ENCODE measurements at places on chromosomes 7 and 10.

GRCh38 chr10:124640538-124641231 lies 103.5 kb downstream of the FAM53B start:
- no peak for DNase-seq

DNA sequence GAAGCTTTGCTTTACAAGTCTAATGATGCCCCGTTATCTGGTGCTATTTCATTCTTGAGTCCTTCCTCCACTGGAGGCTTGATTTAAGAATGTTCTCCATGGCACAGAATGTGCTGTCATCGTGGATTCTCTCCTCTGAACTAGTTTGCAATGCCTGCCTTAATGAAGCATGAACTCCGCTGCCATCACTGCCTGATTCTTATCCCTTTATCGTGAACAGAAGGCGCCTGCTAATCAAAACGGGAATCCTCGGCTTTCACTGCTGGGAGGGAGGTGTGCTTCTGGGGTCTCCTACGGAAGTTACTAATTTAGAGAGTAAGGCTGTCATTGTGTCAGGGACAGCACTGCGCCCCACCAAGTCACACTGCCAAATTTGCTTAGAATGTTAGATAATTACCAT lies 56.2 kb downstream of the ITGB1 start:
- DNase-seq = no peak

DNA sequence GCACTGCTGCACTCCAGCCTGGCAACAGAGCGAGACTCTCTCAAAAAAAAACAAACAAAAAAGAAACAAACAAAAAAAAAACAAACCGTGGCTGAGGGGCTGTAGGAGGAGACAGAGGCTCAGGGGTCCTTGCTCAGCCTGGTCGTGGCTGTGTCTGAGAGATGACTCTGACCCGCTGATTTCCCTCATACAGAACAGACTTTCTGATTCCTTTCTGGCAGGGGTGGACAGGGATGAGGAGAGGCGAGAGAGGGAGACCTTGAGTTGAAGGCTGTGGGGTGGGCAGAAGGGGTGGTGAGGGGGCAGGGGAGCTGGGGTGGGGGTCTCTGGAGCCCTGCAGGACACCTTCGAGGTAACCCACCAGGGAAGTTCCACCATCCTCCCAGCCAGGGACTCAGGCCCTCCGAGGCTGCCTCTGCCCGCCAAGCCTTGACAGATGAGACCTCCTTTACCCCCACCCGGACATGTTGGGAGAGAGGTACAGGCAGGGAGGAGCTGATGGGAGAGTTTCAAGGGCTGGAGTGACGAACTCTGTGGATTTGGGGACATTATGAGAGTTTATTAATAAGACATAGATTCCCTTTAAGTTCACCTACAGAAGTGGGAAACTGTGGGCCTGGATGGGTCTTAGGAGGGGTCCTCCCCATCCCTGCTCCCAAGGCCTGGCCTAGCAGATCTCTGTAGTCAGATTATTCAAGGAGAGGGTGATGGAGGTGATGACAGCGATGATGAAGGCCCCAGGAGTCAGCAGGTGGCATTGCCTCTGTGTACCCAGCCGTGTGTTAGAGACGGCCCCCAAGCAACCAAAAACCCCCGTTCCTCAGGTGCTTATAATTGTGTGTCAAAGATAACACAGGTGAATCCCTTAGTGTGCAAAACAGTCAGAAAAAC lies 2.0 kb downstream of the MUC12 start:
- no peak for DNase-seq

DNA sequence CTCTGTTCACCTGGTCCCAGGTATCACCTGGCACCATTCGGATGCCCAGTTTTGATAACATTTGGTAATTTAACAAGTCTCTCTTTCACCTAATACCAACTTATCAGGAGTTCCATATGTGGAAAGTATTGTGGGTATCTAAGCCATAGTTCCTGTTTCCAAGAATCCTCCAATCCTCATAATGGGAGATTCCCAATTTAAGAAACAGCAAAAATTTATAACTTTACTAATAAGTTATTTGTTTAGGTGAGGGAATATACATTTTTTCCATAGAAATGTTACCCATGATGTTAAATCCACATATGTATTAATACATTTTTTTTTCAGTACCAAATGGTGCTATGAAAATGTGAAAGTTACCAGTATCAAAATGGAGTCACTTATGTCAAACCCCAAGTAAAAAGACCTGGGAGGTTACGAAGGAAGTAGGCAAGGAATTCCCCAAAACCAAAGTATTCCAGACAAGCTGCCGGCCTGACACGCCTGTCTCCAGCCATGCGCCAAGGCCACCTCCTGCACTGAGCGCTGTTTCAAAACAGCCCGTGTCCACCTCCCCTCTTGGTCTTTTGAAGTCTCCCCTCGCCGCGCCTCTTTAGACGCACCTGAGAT lies 44.8 kb downstream of the PRKCQ start:
- DNase-seq = no peak

DNA sequence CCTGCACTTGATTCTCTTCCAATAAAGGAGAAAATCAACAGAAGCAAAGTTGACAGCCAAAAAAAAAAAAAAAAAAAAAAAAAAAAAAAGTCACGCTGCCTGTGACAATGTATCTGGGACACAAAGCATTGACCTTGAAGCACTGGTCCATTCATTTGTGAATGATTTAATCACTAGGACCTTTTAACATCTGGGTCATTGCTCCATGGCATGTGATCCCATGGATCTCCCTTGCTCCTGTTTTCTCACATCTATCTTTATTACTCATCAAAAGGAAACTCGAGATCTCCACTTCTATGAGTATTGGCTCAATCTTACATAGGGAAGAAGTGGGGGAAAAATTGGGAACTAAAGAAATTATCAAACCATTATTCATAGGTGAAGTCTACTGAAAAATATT lies 89.6 kb upstream of the SMIM30 start:
- no peak for DNase-seq

DNA sequence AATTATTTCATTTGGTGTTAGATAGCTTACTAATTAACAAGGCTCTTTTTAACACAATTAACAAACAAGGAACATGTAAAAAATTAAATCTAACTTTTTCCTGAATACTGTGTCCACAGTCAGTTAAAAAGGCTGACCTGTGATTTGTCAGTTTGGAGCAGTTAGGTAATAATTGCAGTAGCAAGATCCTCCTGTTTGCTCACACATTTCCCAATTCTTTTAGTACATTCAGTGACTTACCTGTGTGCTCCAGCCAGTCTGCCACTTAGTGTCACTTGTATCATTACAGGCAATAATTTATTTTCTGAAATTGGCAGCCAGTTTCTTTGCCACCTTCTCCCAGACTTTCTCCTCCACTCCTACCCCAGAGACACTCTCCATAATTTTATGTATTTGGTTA lies 66.8 kb downstream of the LHFPL3 start:
- no peak for DNase-seq

DNA sequence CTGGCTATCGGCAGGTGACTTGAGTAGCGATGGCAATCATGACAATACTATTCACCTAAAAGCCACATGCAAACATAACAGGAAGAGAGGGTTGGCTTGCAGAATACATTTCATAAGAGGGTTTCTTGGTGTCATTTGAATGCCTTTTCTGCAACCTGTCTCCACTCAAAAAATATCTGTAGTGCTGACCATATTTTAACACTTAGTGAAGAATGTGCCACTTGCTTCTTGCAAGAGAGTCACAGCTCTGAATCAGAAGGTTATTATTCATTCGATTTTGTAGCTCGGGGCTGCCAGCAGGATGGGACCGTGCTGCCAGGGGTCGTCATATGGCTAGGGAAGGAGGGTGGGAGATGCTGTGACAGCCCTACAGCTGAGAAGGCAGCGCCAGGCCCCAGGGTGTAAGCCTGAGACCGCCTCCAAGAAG lies 152.0 kb upstream of the PITRM1 start:
- no peak for DNase-seq

DNA sequence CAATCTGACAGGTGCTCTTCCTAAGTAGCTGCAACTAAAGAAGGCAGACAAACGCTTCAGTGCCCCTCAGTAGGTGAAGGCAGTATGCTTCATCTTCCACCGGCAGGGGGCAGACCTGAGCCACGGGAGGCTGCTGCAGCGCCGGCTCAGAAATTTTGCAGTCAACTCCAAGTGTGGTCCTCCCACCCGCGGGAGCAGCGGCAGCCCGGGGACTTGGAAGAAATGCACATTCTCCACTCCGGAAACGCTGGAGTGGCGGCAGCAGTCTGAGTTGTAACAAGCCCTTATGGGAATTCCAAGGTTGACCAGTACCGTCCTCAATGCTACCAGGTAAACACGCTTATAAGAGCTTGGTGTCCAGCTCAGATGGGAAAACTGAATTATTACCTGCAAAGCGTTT lies 3.4 kb downstream of the IGFBP3 start:
- no peak for DNase-seq

- DNase-seq = no peak
Observed at GRCh38 chr7:47586925-47587324, 5.0 kb upstream of the TNS3 start.

GRCh38 chr10:73970845-73971244 lies 27.1 kb upstream of the VCL start:
- no peak for DNase-seq

DNA sequence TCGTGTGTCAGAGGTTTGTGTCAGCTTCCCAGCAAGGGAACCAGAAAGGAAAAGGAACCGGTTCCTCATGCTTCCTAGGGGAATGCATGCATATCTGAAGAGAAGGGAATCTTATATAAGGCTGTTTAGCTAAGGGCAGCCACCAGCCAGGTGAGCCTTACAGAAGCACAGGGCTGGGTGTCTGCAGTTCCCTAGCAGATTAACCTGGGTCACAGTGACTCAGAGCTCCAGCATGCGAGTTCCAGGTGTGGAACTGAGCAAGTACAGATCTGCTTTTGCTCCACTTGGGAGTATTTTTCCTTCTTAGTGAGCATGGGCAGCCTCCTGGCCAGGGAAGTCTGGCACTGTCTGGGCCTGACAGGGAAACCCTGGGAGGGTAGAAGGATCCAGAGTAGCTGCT lies 957 bp upstream of the ANKRD2 start:
- no peak for DNase-seq

DNA sequence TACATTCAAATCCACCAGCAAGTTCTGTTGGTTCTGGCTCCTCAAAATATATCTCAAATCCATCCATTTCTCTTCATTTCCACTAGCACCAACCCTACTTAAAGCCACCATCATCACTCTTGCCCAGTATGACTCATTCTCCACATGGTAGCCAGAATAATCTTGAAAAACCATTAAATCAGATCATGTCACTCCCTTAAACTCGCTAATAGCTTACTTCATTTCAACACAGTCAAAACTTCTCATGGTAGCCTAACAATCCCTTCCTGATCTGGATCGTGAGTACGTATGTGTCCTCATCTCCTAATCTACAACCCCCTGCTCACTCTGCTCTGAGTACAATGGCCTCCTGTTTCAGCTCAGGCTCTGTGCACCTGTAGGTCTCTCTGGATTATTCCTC lies 8.7 kb downstream of the EPC1 start:
- no peak for DNase-seq

GRCh38 chr10:6204341-6205191 lies 1.8 kb downstream of the PFKFB3 start:
- DNase-seq = no peak

GRCh38 chr10:113309791-113310190 lies 243.1 kb upstream of the HABP2 start:
- peak; percentile 67 for DNase-seq

DNA sequence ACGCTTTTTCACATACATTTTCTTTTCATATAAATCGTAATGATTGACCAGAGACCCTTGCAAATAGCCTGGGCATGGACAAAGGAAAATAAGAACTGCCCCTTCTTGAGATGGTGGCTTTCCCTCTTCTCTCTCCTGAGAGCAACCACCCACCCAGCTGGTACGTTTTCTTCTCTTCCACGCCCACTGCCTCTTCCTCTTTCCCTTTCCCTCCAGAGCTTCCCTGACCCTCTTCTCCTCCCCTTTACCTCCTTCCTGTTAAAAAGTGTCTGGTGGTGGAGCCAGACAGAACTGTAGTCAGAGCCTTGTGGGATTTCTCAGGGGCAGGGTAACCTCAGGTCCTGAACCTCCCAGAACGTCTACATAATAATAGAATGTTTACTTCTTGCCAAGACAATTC lies 23.2 kb downstream of the GPR141 start:
- no peak for DNase-seq

DNA sequence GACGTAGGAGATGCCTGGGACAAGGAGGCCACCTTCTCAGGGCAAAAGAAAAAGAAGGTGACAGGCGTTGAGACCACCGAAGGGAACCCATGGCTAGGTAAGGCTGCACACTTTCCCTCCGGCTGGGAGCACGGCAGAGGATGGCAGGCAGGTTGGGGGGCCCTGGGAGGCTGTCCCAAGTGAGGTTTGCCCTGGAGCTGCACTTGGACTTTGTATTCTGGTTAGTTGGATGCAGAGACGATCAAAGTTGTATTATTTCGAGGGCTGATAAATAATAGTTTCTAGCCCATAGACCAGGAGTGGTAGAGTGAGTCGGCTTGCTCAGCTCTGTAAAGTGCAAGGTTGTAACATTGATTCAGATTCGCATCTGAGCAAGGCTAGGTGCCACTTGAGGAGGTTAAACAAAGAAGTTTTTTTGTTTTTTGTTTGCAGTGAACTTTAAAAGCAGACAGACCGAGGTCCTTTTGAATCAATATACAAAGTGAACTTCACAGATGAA lies 608 bp downstream of the ENTPD7 start:
- no peak for DNase-seq

DNA sequence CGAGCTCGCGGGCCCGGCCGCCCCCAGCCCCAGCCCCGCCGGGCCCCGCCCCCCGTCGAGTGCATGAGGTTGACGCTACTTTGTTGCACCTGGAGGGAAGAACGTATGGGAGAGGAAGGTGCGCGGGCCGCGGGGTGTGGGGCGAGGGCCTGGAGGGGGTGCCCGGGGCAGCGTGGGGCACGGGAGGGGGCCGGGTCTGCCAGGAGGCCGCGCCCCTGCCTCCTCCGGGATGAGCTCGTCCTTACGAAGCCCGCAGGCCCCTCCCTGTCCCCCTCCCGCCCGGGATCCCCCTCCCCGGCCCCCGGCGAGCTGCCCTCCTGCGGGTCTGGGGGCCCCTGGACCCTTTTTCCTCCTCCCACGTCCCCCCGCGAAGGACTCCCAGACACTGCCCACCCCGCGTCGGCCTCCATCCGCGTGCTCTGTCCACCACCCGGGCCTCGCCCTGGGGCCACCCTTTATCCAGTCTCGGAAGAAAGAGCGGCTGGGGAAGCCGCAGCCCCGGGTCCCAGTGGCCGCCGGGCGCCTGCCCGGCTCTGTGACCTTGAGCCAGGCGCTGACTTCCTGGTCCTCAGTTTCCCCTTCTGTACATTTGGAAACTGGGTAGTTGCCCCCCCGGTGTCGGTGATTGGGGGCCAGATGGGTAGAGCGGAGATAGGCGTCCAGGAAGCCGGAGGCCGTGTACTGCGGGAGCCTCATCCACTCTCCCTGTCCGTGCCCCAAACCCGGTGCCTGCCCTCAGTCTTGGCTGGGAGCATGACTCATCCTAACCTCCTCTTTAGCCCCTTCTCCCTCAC lies 521 bp downstream of the LIMK1 start:
- no peak for DNase-seq

DNA sequence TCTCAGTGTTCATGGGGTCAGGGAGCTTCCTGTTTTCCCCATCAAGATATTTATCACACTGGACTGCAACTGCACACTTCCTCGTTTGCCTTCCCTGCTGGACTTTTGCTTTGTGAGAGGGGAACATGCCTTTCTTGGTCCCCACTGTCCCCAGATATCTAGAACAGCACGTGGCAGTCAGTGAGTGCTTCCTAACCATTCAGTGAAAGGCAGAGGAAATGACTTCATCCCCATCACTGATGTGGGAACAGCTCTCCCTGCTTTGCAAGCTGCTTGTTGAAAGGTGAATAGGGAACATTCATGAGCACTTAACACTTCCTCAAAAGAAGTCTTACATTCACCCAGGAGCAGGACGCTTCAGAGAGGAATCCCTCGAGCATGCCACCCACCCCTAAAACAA lies 135.4 kb downstream of the MYOF start:
- peak; percentile 10 for DNase-seq
